Inflammatory macrophage (primary cell): ENCODE measurements at places on chromosomes 5 and 9.
A peak's percentile ranks its signal among the peaks of the same experiment; 100 is the strongest.

GRCh38 chr5:155616779-155617392 is 603.3 kb downstream of the KIF4B start:
- DNase-seq: peak; percentile 2

- no peak for DNase-seq
These were observed 253.1 kb upstream of the IRX1 start for GRCh38 chr5:3342271-3343100.

DNA sequence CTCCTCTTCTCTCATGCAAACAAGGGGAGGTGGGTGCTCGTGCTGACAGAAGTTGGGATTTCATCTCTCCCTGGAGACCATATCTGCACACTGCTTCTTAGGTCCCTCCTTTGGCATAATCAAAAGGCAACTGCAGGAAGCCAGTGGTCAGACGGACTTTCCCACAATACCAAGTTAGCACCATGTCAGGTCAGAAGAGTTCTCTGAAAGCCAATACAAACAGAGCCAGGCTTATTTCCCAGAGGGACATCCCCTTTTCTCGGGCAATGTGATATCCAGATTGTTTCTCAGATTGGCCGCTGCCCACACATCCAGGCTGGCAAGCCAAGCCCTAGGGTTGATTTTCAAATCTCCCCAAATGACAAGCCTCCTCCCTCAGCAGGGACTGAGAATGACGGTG is 241.1 kb downstream of the NFIB start:
- no peak for DNase-seq

DNA sequence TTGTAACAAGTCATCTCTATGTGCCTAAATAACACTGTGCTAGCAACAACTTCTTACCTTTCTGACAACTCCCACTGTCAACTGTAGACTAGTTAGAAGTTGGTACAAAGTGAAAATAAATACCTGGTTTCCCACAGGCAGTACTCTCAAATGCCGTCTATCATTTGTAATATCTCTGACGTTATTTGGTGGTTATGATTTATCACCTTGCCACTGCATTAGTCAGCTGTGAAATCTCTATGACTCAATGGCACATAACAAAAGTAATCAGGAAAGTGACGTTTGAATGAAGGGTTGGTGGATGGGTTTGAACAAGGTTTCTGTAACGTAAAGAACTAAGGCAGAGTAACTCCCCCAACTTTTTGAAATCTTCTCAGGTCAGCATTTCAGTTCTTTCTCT is 592.3 kb downstream of the MAT2B start:
- no peak for DNase-seq

- no peak for DNase-seq
These were observed 42.8 kb downstream of the TIMD4 start for GRCh38 chr5:156920042-156920860.

GRCh38 chr5:53180538-53180937 is 71.0 kb upstream of the MOCS2 start:
- no peak for DNase-seq

- peak; percentile 13 for DNase-seq
These were observed 403 bp downstream of the KIF2A start for GRCh38 chr5:62306323-62306895.

DNA sequence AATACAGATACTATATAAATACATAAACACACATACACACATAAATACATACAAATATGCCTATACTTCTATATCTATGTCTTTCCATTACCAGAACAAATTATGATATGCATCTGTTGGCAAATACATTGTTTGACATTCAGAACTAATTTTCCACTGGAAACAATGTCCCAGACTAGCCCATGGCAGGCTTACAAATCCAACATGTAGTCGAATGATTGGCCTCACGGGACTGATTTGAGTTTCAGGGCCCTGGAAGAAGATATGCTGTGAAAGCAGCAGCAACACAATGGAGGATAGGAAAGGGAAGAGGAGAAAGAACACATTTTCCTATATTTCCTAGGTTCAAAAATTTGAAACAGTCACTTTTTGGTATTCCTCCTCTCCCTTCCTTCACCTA is 881.1 kb upstream of the DMAC1 start:
- DNase-seq: no peak

DNA sequence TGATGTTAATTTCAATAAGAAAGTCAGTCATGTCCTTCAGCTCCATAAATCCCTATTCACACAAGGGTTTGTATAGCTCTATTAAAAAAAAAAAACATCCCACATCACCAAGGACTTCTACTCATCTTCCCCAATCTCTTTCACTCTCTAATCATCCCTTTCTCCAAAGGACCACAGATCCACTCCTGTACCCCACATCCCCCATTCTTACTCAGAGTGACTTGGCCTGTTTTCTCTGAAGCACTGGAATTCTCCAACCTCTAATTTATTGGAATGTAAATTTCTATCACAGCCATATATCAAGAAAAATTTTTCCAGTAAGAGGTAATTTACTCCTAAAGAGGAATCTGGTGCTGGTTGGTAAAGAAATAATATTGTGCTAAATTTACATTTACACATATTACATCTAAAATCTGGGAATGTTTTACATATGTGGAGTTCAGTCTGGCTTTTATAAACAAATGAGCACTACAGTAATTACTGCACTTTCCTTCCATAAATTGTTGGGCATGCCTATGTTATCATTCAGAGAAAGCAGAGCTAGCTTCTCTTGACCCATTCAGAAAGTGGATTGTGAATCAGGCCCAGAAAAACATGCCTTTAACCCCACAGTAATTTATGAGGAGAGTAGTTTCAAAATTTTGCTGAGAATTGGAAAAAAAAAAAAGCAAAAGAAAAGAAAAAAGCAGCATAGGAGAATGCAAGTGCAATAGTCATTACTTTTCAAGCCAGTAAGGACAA is 399.5 kb upstream of the TNC start:
- no peak for DNase-seq

DNA sequence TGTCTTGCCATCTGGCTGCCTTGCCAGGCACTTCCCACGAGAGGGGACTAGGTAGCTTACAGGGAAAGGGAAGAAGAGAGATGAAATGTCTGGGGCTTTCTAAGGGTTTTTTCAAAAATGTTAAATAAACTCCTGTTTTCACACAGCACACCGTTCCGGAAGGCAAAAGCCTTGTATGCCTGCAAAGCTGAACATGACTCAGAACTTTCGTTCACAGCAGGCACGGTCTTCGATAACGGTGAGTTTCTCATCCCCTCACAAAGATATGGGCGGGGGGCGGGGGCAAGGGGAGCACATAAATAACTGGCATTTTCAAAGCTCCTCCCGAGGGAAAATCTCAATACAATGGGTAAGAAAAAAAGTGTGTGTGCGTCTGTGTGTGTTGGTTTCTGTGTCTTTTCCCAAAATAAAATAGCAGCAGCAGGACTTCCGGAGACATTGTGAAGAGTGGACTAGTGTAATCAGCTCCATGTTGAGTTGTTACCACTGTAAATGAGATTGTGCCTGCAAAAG is 189.6 kb downstream of the NR3C1 start:
- DNase-seq: no peak

DNA sequence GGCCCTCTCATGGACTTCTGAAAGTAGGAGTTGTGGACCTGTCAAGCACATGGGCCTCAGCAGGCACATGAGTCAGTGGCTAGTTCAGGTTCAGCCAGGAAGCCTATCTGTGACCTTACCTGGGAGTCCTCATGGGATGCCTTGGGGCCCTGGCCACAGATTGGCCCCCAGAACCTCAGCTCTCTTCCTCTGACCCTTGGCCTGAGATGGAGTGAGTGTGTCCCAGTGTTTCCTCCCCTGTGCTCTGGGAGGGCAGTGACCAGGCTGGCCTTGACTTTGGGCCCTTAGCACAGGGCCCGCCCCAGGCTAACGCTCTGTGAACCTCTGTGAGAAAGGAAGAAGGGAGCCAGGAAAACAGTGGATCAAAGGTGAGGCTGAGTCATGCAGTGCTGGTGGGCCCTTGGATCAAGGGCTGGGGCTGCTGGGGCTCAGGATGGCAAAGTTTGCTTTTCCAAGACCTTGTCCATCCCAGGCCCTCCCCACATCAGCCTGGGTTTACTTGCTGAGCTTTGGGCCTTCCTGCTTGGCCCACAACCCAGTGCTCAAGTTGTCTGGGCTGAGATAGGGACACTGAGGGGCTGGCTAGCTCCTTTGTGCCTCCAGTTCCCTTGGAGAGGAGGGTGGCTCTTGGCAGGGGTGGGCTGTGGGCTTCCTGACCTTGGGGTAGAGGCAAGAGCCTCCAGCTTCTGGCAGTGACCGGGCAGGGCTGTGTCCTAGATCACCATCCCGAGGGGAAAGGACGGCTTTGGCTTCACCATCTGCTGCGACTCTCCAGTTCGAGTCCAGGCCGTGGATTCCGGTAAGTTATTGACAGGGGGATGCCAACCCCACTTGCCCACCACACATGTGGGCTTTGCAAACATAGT is 41.4 kb downstream of the RGS3 start:
- no peak for DNase-seq

- peak; percentile 73 for DNase-seq
These were observed 137.5 kb downstream of the CDK5RAP2 start for GRCh38 chr9:120442308-120442995.

GRCh38 chr9:81132318-81132717 is 557.0 kb downstream of the TLE1 start:
- DNase-seq: no peak

- no peak for DNase-seq
These were observed 35.6 kb upstream of the COL5A1 start for GRCh38 chr9:134605966-134606357.

GRCh38 chr5:22728610-22729009 is 124.5 kb downstream of the CDH12 start:
- DNase-seq: no peak

DNA sequence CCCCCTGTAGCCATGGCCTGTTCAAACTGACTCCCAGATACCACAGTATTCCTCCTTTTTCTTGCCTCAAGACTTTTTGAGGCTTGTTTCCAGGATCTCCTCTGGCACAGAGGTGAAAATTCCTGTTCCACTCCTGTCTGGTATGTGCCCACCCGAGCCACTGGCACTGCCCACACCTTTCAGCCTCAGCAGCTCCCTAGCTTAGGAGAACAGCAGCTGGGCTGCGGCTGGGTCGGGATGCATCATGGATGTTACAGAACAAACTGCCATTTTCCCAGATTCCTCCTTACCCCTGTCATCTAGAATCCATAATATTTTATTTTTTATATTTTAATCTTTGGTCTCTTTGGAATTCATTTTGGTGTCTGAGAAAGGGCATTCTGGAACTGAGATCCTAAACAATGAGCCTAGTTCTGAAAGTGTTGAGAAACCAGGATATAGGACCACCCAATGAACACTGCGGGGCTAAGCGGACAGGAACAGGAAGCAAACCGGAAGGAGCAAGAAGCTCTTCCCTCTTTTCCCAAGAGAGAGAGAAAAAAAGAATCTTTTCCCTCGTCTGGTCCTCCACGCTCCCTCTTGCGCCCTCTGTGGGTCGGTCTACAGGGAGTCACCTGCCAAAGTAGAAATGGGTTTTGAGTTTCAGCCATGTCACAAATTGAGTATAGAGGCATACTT is 12.5 kb downstream of the OR2S2 start:
- DNase-seq: peak; percentile 67

GRCh38 chr5:32446630-32447029 is 2.1 kb upstream of the ZFR start:
- DNase-seq: peak; percentile 69

- peak; percentile 43 for DNase-seq
These were observed at the start of gene ZNF366 for GRCh38 chr5:72507231-72507906. Gene ZNF366, minus strand, starts transcription at chr5:72507410. Its CDS starts 45,914 bp downstream, at chr5:72461496.

DNA sequence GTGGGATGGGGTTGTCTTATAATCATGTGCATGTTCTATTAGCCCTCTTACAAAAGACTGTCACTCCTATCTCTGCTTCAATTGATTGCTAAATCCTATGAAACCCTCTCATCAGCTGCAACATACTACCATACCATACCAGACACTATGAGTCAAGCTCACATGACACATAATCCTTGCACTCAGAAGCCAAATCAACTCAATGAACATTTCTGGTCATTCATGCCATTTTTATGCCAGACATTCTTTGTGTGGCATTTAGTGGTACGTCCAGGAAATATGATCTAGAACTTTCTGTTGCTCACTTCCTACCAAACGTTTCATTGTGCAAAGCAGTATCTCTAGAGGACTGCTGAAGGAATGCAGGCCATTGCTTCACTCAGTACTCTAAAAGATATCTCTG is 159.2 kb upstream of the GNA14 start:
- DNase-seq: peak; percentile 91

DNA sequence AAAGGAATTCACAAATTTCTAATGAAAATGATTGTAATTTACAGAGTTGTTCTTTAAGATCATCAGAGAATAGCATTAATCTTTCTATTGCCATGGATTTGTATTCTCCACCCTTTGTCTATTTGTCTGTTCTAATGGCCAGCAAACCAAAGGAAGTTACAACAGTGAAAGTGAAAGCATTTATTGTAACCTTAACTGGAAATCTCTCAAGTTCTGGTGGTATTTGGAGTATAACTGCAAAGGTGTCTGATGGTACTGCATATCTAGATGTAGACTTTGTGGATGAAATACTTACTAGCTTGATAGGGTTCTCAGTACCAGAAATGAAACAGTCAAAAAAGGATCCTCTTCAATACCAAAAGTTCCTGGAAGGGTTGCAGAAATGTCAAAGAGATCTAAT is 21.7 kb downstream of the RMI1 start:
- DNase-seq: no peak

GRCh38 chr9:120909904-120910303 is 16.7 kb downstream of the TRAF1 start:
- DNase-seq: peak; percentile 41

DNA sequence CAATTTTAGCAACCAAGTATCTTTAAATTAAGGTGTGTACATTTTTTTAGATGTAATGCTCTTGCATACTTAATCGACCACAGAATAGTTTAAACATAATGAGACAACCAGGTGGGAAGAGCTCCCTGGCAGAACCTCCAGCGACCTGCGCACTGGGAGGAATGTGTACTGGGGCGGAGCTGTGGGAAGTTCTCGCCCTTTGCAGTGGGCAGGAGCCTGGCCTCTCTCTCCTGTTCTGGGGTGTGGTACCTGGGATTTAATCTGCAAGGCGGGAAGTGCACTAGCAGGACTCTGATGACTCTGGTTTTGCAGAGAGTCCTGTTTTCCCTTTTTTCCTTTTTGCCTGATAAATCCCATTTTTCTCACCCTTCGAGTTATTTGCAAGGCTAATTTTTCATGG is 150.7 kb downstream of the SLC28A3 start:
- no peak for DNase-seq

DNA sequence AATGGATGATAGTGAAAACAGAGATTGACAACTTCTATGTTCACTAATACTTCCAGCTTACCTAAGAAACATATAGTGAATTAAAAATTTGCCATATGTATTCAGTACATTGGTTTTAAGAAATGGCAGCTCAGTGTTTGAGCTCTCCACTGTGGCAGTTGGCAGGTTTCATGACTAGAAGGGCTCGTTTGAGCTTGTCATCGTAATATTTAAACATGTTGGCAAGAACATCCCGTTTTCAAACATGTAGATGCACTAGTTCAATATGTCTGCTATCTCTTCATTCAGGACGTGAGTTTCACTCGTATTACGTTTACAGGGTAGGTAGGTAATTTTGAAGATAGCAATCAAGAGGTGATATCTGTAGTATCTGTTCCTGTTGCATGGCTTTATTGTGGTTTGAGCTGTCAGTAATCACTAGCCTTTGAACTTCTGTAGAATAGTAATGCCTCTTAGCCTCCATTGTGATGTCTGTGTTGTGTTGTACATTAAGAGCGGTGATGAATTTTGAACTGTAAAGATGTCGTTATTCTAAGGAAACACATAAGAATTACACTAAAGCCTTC is 74.8 kb downstream of the NLN start:
- DNase-seq: no peak

GRCh38 chr9:119284118-119284517 is 85.1 kb downstream of the BRINP1 start:
- DNase-seq: no peak

GRCh38 chr5:1833264-1834021 is 32.2 kb downstream of the NDUFS6 start:
- no peak for DNase-seq
